Cortex of kidney (tissue), 1 donor: ENCODE measurements at places on chromosomes 6 and 20.

DNA sequence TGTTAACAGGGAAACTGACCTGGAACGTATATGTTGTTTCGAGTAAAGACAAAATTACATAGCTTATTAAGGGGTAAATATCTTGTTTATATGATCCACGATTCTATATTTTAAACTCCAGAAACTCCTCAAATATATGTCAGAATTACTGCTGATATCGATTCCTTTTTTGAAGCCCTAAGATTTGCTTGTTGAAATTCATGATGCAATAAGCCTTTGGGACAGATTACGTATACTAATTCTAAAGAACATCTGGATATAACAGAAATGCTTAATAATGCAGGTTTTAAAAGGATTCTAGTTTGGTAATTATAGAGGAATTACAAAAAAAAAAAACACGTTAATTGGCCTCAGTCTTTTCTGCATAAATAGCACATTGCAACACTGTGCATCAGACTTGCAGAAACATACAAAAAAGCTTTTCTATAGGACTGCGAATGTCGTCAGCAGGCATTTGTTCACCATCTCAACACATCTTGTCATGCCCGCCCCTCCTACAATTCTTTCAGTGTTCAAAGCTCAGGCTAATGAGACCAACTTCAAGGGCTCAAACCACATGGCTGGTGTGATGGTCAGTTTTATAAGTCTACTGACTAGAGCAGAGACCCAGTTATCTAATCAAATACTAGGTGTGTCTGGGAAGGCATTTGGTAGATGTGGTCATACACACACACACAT is 74.9 kb downstream of the AGPAT4 start:
- no peak for DNase-seq

GRCh38 chr20:9500121-9500520 is 14.3 kb upstream of the LAMP5 start:
- DNase-seq, result no peak

DNA sequence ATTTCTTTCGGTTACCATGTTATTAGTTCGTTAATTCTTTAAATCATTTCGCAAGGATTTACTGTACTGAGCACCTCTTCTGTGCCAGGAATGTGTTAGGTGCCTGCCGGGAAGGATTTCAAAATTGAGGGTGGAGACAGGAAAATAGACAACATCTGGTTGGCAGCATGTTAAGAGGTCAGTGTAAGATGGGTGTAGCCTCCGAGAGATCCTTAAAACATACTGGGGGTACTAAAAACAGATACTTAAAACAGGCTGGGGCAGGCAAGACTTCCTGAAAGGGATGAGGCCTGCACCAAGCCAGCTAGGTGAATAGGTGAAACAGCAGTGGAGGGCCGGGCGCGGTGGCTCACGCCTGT is 178.0 kb upstream of the SGK1 start:
- DNase-seq, result no peak

DNA sequence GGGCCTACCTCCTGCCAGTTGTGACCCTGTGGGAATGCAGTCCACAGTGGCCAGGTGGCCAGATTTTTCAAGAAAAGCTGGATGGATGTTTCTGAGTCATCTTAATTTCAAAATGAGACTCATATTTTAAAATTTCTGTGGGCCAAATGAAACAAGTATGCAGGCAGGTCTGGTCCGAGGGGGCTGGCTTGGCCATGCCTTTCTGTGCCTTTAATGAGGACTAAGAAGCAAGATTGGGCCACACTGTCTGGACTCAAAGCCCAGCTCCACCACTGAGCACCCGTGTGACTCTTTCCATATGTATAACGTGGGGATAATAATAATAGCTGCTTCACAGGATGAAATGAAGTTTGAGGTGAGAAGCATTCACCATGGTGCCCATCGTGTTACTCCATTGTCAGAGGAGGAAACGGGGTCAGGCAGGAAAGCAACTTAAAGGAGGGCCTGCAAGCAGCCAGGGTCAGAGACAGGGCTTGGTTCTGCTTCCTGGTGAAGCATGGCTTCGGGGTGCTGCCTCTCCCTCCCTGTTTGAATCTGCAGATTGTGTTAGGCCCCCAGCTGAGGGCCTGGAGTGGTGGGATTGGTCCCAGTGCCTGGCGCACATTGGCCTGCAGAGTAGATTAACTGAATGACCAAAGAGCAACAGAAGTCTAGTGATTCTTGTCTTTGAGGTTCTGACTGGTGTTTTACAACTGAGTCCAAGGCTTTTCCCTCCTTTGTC is 3.8 kb downstream of the SOX12 start:
- no peak for DNase-seq

- DNase-seq, result no peak
These were observed 49.5 kb downstream of the TRERF1 start for GRCh38 chr6:42402184-42402583.

- DNase-seq, result no peak
These were observed 421.8 kb downstream of the CDC5L start for GRCh38 chr6:44809258-44809657.

- no peak for DNase-seq
These were observed 28.1 kb downstream of the RIPOR3 start for GRCh38 chr20:50663095-50663821.
